Neuronal stem cell (in vitro differentiated cells): ENCODE measurements at places on chromosomes 2 and 18.

DNA sequence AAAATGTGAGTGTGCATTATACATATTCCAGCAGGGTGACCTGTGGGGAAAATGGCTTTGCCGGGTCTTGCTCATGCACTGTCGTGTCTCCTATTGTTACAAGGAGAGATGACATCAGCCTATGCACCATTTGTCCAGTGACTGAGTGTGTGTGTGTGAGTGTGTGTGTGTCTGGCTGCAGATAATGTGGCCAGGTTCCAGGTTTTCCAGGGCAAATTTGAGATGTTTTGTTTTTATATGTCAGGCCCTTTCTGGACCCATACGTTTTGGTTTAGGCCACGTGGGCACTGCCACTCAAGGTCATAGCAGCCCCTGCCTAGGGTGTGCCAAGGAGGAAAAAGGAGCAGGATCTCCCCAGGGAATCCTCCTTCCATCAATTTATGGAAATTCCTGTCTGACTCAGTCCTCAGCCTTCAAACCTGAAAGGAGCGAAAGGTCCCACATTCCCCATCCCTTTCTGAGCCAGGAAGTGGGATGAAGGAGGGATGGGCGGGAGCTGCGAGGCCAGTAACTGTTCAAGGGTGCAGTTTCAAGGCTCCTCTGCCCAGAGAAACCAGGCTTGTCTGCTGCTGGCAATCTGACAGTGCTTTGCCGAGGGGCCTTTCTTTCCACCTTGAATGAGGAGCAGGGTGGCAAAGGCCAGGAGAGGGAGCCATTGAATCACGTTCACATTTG, 93.0 kb upstream of the SMAD2 start:
- DNase-seq: peak; percentile 40

DNA sequence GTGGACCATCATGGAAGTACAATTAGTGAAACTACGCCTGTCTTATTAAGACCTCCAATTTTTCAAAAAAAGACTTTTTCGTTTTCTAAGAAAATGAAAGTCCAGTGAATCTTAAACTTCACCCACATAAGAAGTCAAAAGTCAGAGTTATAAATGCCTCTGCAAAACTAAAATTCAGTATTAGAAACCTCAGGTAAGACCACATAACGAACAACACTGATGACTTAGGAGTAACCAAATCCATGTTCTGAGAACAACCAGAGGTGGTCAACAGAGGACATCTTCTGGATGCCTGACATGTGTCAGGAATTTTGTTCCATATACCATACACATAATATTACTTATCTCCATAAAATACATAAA, 62.4 kb downstream of the RPL31 start:
- no peak for DNase-seq

GRCh38 chr18:34801774-34802173, 91.7 kb downstream of the DTNA start:
- DNase-seq: no peak

GRCh38 chr2:190060626-190061025, 1.9 kb downstream of the MSTN start:
- DNase-seq: no peak

GRCh38 chr2:205701509-205701908, 19.2 kb downstream of the NRP2 start:
- no peak for DNase-seq

DNA sequence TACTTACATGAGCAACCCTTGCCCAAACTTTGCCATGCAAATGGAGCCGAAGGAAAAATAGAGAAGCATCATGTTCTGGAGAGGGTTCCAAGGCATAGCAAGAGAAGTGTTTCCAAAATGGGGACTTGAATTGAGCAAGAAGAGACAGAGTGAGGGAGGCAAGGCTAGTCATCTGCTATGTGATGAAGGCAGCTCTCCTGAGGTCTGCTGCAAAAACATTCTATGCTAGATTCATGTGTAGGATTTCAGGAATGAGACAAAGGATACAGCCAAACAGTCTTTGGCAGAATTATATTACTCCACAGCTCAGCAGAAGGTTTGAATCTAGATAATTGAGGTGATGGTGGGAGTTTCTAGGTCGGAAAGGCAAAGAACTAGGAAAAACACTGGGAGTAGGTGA, 24.1 kb upstream of the MRPL19 start:
- no peak for DNase-seq

- no peak for DNase-seq
These were observed 90.4 kb downstream of the TNS1 start for GRCh38 chr2:217912098-217913024.

- DNase-seq: no peak
These were observed 931.7 kb upstream of the CELF4 start for GRCh38 chr18:38497266-38497665.

GRCh38 chr2:20052861-20053281, 1.4 kb upstream of the LAPTM4A start:
- no peak for DNase-seq
